Breast epithelium (tissue), 4 donors: ENCODE measurements at places on chromosomes 1 and 21. TPM values are rescaled to one million over a fixed set of nuclear protein-coding genes. Genes with fewer than 3 reads are reported as not detected.

NOTCH2 gene
- total RNA-seq, result 148 TPM

APCS gene
- not detected for total RNA-seq

GRCh38 chr1:176897350-176898236 lies 266.9 kb downstream of the ASTN1 start:
- peaks cover 6% of the 10 kb centered on the region for H3K27me3 ChIP-seq
- H3K4me3 ChIP-seq, result peak overlapping the region; percentile 26
- DNase-seq, result no peak
- no peaks in the 10 kb centered on the region for H3K36me3 ChIP-seq
- H3K27ac ChIP-seq, result no peak overlapping the region
- H3K4me1 ChIP-seq, result no peaks in the 10 kb centered on the region

ACTA1 gene
- total RNA-seq, result not detected

SOX13 gene
- 22.9 TPM for total RNA-seq

EPHA2 gene
- total RNA-seq, result 5.8 TPM

- H3K4me3 ChIP-seq, result no peak overlapping the region
- H3K27me3 ChIP-seq, result no peaks in the 10 kb centered on the region
- no peak for DNase-seq
These were observed 522.6 kb upstream of the PLXNA2 start for GRCh38 chr1:208766832-208767231.

TFAP2E gene
- 0.44 TPM for total RNA-seq

NBPF10 gene
- total RNA-seq, result 3.6 TPM

GRCh38 chr1:111406321-111406768 lies 21.2 kb downstream of the OVGP1 start:
- H3K27ac ChIP-seq, result no peak overlapping the region
- H3K36me3 ChIP-seq, result no peaks in the 10 kb centered on the region
- no peaks in the 10 kb centered on the region for H3K27me3 ChIP-seq
- DNase-seq, result no peak
- H3K4me3 ChIP-seq, result no peak overlapping the region
- H3K4me1 ChIP-seq, result peaks cover 8% of the 10 kb centered on the region
